Right renal pelvis (tissue), 4 donors: ENCODE measurements at places on chromosomes 16 and 17. TPM values are rescaled to one million over a fixed set of nuclear protein-coding genes. Genes with fewer than 3 reads are reported as not detected.
A peak's percentile ranks its signal among the peaks of the same experiment; 100 is the strongest.

Gene SLFN14
- polyA plus RNA-seq: 0.15 TPM

Gene IRX3
- 28.1 TPM for polyA plus RNA-seq

Gene ZNF205
- polyA plus RNA-seq: 17.5 TPM

Gene KIF18B
- polyA plus RNA-seq: 11.0 TPM

Gene DBF4B
- polyA plus RNA-seq: 13.9 TPM

Gene PIK3R6
- polyA plus RNA-seq: 1.2 TPM

- no peak for DNase-seq
These were observed 309.7 kb upstream of the DYNLRB2 start for GRCh38 chr16:80231121-80231520.

GRCh38 chr16:87320510-87321227 lies 3.5 kb upstream of the C16orf95 start:
- no peak for DNase-seq

DNA sequence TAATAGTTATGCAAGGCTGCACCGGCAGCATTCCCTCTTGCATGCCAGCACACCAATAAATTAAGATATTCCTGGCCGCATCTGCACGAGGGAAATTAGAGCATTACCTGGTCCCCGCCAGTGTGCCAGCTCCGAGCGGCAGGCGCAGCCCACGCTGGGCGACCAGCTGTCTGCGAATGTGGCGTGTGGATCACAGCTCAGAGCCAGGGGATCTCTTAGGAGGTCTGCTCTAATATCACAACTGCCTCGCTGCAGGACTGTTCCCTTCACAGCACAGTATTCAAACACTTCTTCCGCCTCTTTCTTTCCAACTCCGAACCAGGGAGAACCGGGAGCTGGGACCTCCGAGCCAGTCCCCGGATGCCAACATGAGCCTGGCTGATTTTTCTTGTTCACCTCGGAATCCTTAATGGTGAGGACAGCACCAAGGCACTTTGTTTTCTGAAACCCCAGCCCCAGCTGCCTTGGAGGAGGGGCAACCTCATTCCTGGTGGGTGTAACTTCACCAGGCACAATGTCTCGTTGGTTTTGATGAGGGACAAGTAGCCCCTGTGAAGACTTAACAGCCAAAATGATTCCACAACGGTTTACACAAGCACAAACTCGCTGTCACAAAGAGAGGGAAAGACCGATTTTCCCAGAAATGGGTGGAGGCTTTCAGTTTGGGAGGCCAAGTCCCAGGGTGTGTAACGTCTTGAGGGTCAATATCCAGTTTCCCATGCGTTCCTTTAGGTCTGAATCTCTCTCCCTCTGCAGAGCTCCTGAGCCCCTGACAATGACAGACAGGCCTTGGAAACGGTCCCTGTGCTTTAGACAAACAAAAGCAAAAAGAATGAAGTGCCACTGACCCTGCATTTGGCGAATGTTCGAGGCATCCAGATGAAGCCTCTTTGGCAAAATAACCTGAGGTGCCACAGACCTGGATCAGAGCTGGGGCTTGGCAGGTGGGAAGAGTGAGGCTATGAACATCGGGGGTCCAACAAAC lies 213.2 kb downstream of the C16orf78 start:
- no peak for DNase-seq

- DNase-seq: no peak
These were observed 672 bp downstream of the CMTR2 start for GRCh38 chr16:71288570-71288889.

DNA sequence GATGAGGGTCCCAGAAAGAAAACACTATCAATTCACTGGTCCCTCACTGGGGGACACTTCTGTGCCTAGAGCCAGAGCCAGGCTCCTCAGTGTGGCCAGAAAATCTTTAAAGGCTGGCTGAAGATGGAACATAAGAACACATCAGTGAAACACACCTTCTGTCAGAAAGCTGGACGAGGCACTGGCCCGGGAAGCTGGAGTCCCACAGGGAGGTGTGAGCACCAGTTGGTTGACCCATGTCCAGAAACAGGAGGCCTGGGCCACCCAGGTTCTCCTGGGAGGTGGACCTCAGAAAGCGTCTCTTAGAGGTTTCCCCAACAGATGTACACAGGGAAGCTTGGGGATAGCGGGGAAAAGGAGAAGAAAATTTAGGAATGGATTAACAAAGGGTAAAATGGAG lies 56.2 kb upstream of the ALDH3A2 start:
- DNase-seq: no peak

- peak; percentile 37 for DNase-seq
These were observed 39.2 kb downstream of the ZNF778 start for GRCh38 chr16:89256651-89257254.

DNA sequence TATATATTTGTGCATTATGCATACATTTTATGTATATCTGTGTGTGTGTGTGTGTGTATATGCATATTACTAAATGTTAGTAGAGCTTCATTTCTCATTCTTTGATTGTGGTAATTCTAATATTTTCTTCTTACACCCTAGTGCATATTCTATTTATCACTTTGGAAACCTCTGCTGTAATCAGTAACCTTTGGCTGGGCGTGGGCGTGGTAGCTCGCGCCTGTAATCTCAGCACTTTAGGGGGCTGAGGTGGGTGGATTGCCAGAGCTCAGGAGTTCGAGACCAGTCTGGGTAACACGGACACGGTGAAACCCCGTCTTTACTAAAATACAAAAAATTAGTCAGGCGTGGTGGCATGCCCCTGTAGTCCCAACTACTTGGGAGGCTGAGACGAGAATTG lies 26.9 kb downstream of the CPSF4L start:
- DNase-seq: no peak

GRCh38 chr17:69900829-69901228 lies 174.2 kb upstream of the KCNJ16 start:
- no peak for DNase-seq

DNA sequence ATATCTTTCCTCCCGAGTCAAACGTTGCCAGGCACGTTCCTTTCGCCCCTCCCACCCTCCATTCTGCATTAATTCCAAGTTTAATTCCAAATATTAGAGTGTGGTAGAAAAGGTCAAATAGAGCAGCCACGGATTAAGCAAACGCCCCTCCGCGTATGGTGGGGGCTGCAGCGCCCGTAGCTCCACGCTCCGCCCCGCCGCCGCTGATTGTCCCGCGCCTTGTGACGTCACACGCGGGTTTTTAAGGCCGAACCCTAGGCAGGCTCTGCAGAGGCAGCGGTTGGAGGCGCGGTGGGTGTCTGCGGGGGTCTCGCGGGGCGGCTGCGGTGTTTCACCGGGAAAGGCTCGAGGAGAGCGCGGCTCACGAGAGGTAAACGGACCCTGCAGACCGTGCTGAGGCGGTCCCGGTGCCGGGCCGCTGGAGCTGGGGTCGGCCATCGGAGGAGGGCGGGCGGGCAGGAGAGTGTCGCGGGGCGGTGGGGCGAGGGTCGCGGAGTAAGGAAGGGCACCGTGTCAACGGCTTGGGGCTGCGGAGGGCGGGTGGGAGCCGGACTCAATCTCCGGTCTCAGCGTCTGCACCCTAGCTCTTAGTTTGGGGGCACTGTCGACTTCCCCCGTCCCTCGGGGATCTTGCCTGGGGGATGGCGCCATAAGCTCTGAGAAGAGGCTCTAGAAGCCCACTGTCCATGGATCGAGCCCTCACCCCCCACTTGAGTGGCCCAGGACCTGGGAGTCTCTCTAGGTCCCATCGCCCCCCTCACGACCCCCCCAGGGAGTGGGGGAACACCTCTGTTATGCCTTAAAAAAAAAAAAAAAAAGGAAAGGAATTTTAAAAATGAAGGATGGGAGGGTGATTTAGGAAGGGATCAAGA lies at the start of gene ARL4D:
Gene ARL4D, plus strand, starts transcription at position 270 of the 872 bp plus-strand sequence. CDS start 740 bp downstream, outside the sequence.
- DNase-seq: peak; percentile 77

- DNase-seq: no peak
These were observed 2.0 kb downstream of the RGS11 start for GRCh38 chr16:273547-274421.

DNA sequence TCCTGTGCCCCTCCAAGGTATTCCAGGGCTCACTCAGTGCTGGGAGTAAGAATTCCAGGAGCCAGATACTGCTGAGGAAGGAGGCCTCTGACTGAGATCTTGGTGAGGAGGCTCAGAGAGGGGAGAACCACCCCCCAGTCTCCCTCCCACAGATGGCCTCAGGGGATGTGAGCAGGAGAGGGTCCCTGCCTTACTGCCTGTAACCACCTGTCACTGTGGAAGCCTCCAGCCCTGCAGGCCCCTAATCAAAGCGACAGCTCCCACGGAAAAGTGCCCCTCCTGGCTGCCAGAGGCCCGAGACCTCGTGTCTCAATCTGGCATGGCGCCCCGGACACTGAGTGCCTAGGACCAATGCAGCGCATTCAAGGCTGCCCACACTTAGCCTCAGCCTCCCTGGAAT lies 7.7 kb upstream of the C17orf113 start:
- no peak for DNase-seq

DNA sequence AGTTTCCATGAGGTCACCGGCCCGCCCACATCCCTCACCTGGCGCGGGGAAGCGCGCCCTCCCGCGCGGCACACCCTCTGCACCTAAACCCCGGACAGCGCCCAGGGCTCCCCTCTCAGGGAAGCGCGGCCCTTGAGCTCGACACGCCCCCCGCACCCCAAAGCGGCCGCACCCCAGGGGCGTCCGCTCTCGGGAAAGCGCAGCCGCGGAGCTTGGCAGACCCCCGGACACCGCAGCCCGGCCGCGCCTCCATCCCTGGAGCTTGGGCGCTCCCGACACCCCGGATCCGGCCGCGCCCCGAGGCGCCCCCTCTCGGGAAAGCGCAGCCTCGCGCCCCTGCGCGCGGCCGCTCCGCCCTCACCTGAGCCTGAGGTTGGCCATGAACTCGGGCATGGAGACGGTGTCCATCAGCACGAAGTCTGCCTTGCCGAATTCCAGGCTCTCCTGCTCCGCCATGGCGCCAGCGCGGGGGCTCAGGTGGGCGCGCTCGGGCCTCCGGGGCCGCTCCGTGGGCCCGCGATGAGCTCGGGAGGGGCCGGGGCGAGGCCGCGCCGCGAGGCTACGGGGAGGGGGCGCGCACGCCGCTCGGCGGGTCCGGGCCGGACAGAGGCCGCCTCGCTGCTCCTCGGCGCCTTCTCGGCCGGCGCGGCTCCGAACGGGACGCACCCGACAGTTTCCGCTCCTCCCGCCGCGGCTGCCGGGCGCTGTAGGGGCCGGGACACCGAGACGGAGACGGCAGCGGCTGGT lies at the start of gene MYO1D:
Gene MYO1D, minus strand, starts transcription at position 708 of the 747 bp plus-strand sequence. Its CDS starts 252 bp downstream, at position 456.
- DNase-seq: no peak

DNA sequence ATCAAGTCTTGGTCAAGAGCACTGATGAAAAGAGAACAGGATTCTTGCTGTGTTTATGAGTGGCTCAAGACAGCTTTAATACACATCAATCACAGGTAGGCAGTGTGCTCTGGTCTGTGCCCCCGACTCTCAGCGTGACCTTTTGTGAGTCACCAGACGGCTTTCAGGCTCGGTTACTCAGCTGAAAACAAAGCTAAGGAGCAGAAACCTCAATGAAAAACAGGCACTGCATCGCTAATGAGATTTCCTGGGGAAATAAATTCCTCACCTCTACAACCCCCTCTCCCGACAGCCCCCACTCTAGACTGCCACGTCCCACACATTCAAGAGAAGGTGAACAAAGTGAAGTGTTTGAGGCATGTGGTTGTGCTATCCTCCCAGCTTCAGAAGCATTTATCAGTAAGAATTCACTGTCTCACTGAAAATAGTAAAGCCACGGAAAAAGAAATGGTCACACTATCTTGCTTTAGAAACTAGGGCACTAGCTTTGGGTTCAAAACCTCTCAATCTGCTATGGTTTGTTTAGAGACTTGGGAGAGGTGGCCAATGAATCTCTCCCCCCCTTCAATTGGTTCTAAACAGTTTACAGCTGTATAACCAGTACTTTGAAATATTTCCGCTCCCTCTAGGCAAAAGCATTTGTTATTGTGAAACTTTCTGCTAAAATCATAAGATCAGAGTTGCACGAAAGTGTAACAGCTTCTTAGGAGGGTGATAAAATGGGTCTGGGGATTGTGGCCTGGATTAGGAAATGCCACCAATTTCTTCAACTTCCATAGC lies 199.5 kb upstream of the PMFBP1 start:
- DNase-seq: peak; percentile 59

GRCh38 chr16:6898896-6899295 lies 433.7 kb upstream of the RBFOX1 start:
- DNase-seq: no peak

DNA sequence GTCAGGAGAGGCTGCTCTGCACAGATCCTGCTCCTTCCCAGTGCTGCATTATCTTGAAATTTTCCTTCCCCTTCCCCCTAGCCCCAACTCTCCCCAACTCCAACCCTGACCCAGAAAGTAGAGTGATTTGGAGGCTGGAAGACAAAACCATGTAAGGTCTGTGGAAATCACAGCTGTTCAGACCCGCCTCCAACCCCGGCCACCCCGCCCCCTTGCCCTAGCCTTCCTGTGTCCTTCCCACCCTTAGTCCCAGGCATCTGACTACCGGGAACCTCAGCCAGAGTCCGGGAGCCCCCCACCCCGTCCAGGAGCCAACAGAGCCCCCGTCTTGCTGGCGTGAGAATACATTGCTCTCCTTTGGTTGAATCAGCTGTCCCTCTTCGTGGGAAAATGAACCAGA lies at the start of gene AOC3:
Gene AOC3, plus strand, starts transcription at position 246 of the 400 bp plus-strand sequence. Its CDS starts 145 bp downstream, at position 391.
- no peak for DNase-seq

- no peak for DNase-seq
These were observed 19.7 kb downstream of the BAHCC1 start for GRCh38 chr17:81414756-81415516.

- no peak for DNase-seq
These were observed 309.4 kb downstream of the SEC14L1 start for GRCh38 chr17:77449908-77450741.
